GF-D8 (cell line): ENCODE measurements at places on chromosomes 5 and 9.

GRCh38 chr9:126623667-126624478 lies 10.1 kb downstream of the LMX1B start:
- DNase-seq: no peak

DNA sequence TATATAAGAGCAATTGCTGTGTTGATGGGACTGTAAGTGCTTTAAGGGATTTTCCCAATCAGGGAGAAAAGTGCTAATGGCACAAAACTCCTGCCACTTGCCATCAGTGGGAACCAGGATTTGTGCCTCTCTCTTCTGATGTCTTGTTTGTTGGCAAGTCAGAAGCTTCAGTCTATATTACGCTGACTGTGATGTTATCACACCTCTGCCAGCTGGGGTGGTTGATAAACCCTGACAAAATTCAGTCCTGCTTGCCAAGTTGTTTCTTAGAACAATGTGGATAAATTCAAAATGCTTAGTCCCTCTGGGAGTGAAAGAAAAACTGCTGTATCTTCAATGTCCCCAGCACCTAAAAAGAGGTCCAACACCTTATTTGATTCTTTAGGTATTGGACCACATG lies 161.4 kb upstream of the FBXL7 start:
- DNase-seq: no peak

- DNase-seq: no peak
These were observed 549.8 kb upstream of the DMAC1 start for GRCh38 chr9:8349376-8349775.

DNA sequence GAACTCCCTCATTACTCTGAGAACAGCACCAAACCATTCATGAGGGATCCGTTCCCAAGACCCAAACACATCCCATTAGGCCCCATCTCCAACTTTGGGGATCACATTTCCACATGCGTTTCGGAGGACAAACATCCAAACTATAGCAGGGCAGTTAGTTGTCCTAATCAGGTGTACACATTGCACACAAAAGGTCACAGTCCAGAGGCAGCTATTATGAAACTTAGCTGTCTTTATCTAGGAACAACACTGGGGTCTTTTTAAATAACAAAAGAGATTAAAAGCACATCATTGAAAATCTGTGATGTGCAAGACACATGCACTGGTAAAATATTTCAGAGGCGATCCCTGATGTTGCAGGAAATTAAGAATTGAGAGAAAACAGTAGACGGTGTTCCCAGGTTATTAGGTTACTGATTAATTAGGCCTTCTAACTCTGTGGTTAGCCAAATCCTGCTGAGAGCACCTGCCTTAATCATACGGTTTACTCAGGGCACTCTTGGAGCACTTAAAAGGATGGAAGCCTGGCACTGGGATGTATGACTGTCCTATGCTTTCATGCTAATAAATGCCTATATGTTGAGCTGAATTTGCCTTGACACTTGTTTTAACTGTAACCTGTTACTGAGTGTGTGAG lies 1574.5 kb upstream of the WWC1 start:
- no peak for DNase-seq

DNA sequence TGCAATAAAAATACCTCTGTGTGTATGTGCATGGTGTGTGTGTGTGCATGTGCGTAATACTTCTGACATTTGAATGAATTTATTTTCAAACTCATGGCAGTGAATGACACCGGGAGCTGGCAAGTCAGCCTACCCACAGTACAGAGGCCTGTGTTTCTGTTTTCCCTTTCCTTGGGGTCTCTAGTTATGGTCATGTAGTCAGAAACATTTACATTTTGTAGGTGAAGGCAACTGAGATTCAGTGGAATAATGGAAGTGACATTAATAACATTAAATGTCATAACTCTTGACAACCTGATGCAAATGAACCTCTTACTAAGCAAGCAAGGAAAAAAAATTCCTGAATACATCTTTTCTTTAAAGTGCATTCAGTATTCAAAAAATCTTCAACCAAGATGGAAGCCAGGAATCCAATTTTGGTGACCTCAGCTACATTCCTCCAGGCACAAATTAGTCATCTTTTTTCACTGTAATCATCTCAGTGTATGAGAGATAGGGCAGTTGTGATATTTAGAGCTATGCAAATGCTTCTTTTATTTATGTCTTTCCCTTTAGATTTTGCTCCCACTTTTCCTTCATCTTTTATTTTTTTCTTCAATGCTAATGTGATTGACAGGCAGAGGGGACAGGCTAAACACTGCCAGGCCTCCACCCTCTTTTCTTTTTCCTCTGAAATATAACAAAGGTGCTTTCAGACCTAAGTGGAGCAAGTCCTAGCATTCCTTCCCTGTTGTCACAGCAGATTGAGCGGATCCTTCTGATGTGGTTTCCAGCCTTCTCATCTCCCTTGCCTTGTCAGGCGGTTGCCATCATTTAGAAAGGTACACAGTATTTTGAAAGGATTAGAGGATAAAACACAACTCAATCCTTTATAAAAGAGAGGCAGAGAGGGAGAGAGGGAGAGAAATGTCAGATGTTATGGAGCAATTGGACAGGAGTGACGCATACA lies 569.8 kb upstream of the ADAMTS16 start:
- no peak for DNase-seq

DNA sequence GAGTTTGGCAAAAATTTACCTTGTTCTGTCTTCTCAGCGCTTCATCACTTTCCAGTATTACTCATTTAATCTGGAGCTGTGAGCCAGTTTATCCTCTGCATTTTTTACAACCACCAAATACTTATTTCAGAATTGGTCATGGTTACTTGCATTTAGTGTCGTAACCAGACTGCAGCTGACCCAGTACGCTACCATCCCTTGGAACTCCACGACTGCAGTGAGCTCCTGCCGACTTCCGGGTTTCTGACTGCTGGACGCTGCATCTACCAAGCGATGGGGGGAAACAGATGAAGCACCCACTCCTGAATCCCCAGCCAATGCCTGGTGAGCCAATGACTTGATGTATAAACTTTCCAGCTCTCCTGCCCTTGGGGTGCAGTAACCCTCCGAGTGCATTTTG lies 174.4 kb upstream of the PRLR start:
- DNase-seq: no peak

DNA sequence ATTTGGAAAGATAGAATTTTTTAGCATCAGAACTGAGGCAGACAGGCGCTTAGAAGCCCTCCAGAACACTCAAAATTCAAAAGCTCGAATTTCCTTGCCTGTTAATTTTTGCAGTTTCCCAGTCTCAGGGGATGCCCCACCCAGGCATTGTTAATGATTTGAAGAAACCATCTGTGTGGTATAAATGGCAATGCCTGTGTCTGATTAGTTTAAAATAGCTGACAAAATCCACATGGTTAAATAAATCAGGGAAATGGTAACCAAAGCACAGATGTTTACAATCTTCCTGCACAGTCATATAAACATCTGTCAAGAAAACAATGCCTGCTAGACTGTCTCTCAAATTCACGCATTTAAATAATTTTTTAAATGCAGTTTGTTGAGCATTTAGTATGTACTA lies 185.2 kb upstream of the RGMB start:
- DNase-seq: no peak

- DNase-seq: no peak
These were observed 86.5 kb downstream of the HCN1 start for GRCh38 chr5:45609661-45610060.

- DNase-seq: no peak
These were observed 149.6 kb downstream of the DROSHA start for GRCh38 chr5:31382051-31382878.

DNA sequence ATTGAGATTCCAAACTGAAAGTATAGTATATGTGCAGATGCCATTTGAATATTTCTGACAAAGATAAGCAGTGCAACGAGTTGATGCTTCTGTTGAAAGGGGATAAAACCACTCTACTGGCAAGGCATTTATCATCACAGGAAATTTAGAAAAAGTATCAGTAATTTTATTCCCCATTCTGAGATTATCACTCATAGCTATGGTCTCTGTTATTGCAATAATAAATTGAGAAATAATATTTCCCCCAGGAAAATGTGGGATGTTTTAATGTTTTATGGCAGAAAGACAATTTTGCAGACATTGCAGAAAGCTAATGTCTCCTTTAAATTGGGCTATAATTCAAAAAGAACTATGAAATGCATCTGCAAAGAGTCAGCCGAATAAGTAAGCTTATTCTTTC lies 1612.7 kb upstream of the ACO1 start:
- no peak for DNase-seq

DNA sequence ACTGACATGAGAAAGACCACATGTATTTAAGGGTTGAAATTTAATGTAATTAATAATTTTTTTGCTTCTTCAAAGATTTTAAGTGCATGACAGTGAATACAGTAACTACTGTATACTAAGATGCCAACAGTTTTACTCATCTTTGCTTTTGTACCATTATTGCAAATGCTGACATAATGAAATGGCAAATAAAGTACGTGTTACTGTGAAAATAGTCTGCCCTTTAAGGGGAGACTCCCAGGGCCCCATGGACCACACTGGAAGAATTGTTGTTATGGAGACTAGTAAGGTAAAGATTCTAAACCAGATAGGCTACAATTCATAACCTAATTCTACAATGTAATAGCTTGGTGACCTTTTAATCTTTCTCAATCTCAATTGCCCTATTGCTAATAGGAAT lies 84.7 kb downstream of the NR3C1 start:
- no peak for DNase-seq

- DNase-seq: no peak
These were observed 63.2 kb downstream of the SLC44A1 start for GRCh38 chr9:105307591-105308130.

GRCh38 chr9:69292078-69292477 lies 32.9 kb upstream of the ENTREP1 start:
- no peak for DNase-seq

DNA sequence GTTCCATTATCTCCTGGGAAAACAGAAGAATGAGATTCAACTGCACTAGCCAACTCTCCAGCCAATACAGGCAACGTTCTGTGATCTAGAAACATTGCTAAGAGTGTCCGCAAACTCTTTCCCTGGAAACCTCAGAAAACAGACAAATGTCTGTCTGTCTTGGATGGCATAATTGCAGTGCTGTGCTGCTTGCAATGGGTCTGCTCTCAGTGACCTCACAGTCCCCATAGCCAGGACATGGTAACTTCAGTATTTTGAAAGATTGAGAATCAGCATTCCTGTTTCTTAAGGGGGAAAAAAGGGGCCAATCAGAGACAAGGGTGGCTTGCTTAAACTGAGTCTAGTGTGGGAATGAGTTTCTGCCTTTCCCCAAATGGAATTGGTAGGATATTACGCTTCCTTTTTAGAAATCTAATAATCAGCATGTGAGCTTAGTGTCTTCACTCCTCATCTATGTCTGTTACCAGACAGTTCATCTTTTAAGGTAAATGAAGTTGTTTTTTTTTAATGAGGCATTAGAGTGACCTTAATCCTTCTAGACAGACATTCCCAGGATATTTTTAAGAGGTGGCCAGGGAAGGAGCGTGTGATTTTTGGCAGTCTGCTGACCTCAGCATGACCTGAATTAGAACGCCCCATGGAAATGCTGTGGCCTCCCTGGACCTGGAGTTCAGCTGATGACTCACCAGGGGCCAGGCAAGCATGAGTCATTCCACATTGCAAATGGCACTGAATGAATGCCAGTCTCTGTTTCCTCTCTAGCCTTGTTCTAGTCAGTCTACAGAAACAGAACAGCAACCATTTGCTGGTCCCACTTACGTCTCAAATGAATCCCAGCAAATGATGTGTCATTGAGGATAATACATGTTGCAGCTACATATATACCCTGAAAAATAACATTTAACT lies 210.2 kb upstream of the ACTBL2 start:
- DNase-seq: no peak

GRCh38 chr5:175493726-175494125 lies 15.4 kb downstream of the SFXN1 start:
- no peak for DNase-seq

- no peak for DNase-seq
These were observed 175.1 kb upstream of the PCSK5 start for GRCh38 chr9:75715360-75715759.

GRCh38 chr9:126985870-126986498 lies 71.4 kb downstream of the RALGPS1 start:
- peak; percentile 96 for DNase-seq

- DNase-seq: no peak
These were observed 13.2 kb downstream of the ZCCHC9 start for GRCh38 chr5:81314581-81314980.

GRCh38 chr9:117677572-117677971 lies 26.6 kb upstream of the TLR4 start:
- DNase-seq: no peak

- DNase-seq: no peak
These were observed 60.5 kb upstream of the HSPA9 start for GRCh38 chr5:138635708-138636107.

GRCh38 chr9:121949364-121949763 lies 143.7 kb downstream of the TTLL11 start:
- no peak for DNase-seq

DNA sequence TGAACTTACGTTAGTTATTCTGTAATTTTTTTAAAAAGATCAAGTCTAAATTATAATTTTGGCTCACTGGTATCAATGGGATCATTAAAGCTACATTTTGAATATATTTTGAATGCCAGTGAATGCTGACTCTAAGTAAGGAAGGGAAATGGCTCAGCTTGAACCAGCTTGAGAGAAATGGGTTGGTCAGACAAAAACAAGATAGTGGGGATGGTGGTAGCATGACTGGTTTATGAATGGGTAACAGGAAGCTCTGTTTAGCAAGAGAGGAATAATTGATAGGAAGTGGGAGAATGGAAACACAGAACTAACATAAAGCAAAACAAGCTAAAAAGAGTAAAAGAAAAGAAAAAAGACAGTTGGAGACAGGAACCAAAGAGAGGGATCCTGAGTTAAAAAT lies 220.2 kb downstream of the ADAMTS6 start:
- DNase-seq: no peak

DNA sequence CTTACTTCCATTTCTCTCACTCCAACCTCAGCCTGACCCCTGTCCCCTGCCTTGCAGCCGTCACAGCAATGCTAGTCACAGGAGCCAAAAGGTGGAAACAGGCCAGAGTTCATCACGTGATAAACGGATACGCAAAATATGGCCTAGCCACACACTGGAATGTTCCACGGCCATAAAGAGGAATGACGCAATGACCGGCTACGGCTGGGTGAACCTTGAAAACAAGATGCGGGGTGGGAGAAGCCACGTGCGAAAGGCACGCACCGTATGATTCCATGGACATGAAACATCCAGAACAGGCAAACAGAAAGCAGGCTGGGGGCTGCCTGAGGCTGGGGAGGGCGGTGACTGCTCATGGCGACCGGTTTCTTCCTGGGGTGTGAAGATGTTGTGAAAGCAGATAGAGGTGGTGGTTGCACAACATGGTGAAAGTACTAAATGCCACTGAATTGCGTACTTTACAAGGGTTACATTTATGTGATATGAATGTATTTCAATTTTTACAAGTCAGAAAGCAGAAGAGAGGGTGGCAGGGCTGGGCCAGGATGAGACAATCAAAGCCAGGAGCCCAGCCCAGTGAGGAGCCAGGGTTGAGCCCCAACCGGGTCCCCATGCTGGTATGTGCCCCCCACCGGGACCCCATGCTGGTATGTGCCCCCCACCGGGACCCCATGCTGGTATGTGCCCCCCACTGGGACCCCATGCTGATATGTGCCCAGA lies 117.8 kb upstream of the SARDH start:
- DNase-seq: peak; percentile 98
